ENCODE measurements at places on chromosomes 2 and 18.

- no peak for DNase-seq
Measured at GRCh38 chr2:207157731-207158130, 8.0 kb downstream of the KLF7 start.

DNA sequence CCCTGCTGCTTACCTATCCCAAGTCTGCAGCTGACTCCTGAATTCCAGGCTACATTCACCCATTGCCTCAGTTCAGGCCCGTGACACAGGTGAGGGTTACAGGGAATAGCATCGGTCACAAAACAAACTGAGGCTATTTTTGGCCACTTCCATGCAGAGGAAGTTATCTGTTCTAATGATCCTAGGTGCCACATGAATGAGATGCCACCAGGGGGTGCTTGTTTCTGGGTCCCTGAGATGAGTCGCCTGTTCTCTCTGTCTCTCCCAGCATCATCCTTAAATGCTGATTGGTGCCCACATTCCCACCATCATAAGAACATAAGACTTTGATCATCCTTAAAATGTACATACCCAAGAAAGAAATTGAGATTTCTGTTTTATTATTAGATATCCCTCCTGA, 119.0 kb upstream of the CELF4 start:
- DNase-seq: no peak

DNA sequence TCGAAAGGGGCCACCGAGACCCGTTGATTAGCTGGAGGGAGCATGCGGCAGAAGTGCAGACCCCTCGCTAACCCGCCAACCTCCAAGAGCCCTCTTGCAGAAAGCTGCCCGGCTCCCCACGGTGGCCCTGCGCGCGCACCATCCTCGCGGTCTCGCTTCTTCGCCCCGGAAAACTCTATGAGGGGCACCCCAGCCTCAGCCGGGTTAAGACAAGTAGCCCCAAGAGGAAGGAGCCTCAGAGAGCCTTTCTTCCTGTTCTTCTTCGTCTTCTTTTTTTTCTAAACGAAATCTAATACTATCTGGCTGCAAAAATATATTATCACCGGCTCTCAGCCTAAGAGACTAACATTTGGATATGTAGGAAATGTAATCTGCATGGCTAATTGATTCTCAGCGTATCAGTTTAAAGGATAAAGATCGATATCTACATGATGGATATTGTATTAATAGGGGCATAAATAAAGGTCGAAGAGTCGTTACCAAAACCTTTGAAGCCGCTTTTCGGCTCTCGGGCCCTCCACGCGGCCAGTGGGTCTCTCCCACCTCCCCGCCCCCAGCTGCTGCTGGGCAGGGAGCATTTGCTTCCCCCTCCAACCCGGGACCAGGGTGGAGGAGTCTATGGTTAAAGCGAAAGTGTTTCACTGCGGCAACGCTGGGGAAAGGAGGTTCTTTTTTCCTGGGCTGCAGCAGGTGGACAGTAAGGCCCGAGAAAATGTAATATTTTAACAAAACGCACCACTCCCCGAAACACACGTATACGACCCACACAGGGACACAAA, 6.1 kb upstream of the PAX3 start:
- DNase-seq: no peak

DNA sequence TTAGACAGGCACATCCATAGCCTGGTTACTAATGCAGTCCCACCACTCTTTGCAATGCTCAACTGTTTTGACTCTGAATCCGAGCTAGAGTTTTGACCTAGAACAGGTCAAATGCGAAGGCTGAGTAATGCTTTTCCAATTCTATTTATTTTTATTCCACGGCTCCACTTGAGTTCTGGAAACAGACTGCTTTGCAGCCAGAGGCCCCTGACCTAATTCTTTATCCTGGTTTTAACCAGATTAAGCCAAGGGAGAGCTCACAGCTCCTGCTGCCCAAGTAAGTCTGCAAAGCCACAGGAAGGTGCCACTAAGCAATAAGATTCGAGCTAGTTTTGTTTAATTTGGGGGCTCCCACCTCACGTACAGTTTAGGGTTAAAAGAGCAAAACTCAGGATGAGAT, 51.4 kb downstream of the MREG start:
- DNase-seq: no peak

GRCh38 chr2:220188031-220188430, 560.6 kb downstream of the SLC4A3 start:
- peak; percentile 84 for DNase-seq

DNA sequence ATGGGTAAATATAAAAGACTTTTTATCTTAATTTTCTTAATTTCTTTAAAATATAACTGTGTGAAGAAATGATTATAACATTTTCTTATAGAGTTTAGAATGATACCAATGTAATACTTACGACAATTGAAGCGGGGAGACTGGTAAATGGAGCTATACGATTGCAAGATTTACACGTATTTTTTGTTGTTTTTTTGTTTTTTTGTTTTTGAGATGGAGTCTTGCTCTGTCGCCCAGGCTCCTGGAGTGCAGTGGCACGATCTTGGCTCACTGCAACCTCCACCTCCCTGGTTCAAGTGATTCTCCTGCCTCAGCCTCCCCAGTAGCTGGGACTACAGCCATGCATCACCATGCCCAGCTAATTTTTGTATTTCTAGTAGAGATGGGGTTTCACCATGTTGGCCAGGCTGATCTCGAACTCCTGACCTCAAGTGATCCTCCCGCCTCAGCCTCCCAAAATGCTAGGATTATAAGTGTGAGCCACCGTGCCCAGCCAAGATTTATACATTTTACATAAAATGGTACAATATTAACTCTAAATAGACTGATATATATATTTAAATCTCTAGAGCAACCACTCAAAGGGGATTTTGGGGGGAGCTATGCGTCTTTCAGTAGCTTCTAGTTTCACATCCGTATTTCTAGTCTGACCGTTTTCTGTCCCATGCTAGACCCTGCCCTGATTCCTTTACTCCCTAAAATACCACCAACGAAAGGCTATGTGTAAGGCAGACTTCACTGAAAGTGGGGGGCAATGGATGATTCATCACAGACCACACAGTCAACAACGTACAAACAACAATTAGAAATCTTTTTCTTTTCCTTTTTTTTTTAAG, 28.2 kb upstream of the ATG16L1 start:
- no peak for DNase-seq

- DNase-seq: peak; percentile 96
Measured at GRCh38 chr2:152200565-152201465, 25.3 kb upstream of the STAM2 start.

GRCh38 chr2:55861733-55862132, 61.8 kb downstream of the EFEMP1 start:
- no peak for DNase-seq

DNA sequence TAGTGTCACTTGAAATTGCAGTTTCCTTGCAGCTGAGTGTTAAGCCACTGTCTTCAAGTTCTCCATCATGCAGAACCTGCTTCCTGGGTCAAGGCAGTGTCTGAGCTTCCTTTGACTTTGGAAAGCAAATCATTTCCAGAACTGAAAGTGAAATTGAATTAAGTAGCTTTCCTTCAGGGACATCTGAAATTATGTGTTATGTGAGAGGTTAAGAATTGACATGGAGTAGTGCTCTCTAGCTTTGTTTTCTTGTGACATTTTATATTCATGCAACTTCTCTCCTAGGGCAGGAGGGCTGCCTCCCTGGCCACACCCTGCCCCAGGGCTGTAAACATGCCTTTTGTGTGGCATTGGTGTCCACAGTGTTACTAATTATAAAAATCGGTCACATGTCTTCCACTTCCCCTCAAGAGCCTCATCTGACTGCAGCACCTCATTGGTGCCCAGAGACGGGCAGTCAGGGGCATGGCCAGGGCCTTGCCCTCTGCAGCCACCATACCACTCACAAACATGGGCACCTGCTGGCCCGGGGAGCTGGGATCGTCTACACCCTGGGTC, 14.4 kb downstream of the RAB12 start:
- DNase-seq: no peak

GRCh38 chr2:102143450-102143985, 972 bp downstream of the IL1R1 start:
- no peak for DNase-seq

DNA sequence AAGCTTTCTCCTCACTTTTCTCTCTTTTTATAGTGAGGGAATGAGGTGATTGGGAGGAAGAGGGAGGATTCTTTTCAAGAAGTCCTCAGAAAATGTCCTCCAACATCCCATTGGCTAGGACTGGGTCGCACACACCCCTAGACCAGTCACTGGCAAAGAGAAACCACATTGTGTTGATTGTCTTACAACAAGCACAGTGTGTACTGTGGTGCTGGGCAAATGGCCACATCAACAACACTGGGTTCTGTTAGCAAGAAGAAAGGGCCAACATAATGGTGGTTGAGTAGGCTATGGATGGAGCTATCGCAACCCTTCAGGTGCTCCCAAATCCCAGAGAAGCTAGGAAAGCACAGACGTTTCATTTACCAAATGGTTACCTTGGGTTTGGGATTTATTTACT, 18.7 kb upstream of the PTPN4 start:
- no peak for DNase-seq

DNA sequence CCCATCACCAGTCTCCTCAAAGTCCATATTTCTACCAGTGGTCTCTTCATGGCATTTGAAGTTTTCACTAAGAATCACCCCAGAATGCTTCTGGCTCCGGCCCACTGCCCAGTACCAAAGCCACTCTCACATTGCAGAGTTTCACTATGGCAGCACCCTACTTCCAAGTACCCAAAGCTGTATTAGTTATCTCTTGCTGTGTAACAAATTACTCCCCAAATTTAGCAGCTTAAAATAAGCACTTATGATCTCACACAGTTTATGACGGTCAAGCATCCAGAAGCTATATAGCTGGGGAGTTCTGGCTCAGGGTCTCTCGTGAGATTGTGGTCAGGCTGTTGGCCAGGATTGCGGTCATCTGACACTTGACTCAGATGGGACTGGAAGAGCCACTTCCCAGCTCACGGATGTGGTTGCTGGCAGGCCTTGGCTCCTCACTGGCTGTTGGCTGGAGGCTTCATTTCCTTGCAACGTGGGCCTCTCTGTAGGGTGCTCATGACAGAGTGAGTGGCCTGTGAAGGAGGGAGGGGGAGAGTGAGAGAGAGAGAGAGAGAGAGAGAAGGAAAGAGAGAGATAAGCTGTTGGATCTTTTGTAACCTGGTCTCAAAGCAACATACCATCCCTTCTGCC, 189.5 kb downstream of the CTIF start:
- peak; percentile 99 for DNase-seq

GRCh38 chr18:36576339-36576738, 252.5 kb downstream of the TPGS2 start:
- DNase-seq: no peak

GRCh38 chr18:45588376-45589355, 26.6 kb upstream of the SLC14A2 start:
- DNase-seq: peak; percentile 90

DNA sequence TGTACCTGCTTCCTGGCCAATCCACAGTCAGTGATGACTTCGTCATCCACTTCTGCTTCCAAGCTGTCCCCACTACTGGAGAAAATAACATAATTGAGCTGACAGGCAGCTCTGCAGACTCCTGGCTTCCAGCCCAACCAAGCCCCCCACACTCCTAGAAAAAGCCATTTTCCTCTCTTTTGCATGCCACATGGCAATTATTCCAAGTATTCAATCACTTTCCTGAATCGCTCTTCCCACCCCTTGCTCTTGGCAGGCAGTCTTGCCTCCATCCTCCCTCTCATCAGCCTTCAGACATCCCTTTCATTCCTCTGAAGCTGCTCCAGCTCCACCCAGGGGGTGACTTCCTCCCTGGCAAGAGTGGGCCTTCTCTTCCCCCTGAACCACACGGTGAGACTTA, 14.3 kb upstream of the ST8SIA5 start:
- DNase-seq: peak; percentile 18

DNA sequence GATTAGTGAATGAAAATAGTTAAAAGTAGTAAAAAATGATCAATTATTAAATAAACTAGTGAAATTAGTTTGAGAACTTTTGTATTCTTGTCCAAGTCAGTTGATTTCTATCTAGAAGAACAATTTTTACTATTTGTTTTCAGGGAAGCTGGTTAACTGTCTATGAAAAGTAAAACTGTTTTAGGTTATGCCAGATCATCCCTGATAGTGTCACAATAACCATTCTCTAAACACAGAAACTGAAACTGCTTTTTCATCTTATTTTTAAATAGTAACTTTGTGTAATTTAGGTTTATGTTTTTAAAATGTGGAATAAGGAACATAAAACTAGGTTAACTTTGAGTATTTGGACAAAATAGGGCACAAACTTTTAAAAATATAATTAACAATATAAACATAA, 1087.2 kb downstream of the DPP10 start:
- DNase-seq: no peak

- DNase-seq: peak; percentile 57
Measured at GRCh38 chr2:10497797-10498251, 49.7 kb upstream of the ODC1 start.

GRCh38 chr2:96540136-96540535, 3.6 kb downstream of the ARID5A start:
- DNase-seq: peak; percentile 37

DNA sequence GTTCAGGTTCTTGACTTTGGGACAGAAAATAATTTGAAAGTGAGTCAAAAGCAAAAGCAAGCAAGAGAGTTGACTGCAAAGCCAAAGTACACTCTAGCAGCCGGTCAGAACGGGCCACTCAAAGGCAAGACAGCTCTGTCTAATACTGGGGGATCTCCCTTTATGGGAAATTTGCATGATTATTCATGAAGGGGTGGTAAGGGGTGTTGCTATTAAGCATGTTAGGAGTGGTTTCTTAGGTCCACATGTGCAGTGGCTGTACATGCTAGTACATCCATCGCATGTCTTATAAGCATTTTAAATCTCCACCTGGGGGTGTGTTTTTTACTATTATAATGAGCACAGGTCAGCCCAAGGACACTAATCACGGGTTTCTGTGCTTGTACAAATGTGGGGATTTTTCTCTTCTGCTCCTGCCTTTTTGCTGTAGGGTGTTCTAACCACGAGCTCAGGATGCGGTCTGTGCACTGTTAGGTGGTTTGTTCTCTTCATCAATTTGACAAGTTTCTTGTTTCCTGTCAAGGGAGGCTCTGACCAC, 60.2 kb upstream of the SPP2 start:
- no peak for DNase-seq

- DNase-seq: no peak
Measured at GRCh38 chr2:241837197-241837965, 21.3 kb downstream of the PDCD1 start.

GRCh38 chr2:158217593-158217992, 115.9 kb downstream of the UPP2 start:
- DNase-seq: no peak

DNA sequence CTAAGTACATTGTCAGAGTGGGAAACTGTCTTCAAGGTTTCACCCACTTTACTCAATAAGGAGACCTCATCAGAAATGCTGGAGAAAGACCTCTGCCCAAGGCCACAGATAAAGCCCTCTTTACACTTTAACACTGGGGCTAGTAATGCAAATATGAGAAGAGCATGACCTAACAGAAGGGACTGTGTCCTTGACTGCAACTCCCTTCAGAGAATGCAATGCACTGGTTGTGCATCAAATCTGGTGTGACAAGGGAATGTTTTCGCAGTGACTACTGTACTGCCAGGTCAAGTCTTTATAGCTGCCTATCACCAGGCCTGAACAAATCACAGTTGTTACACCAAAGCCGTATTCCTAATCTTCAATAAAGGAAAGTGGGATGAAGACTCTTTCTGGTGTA, 28.6 kb downstream of the CDH19 start:
- DNase-seq: no peak

GRCh38 chr2:110910423-110910822, 178.1 kb downstream of the ACOXL start:
- no peak for DNase-seq

GRCh38 chr2:71742953-71743601, 289.7 kb downstream of the DYSF start:
- peak; percentile 99 for DNase-seq

GRCh38 chr2:42558827-42559226, 9.6 kb upstream of the MTA3 start:
- no peak for DNase-seq

- no peak for DNase-seq
Measured at GRCh38 chr18:59222341-59222740, 2.4 kb downstream of the GRP start.
